ENCODE measurements at places on chromosomes 2 and 18. TPM values are rescaled to one million over a fixed set of nuclear protein-coding genes. Genes with fewer than 3 reads are reported as not detected.

RAB6C gene
- not detected for total RNA-seq

CNRIP1 gene
- 46.4 TPM for total RNA-seq

ALK gene
- not detected for total RNA-seq

LOXHD1 gene
- not detected for total RNA-seq

POMC gene
- total RNA-seq = 0.98 TPM

NYAP2 gene
- total RNA-seq = not detected

IL1F10 gene
- total RNA-seq = not detected

AKAIN1 gene
- not detected for total RNA-seq

TEKT4 gene
- total RNA-seq = not detected

MYO5B gene
- 0.65 TPM for total RNA-seq

UGT1A8 gene
- not detected for total RNA-seq

MOGAT1 gene
- not detected for total RNA-seq

IL1RL1 gene
- total RNA-seq = 31.0 TPM
